ENCODE measurements at places on chromosomes 7 and 10. TPM values are rescaled to one million over a fixed set of nuclear protein-coding genes. Genes with fewer than 3 reads are reported as not detected.
A peak's percentile ranks its signal among the peaks of the same experiment; 100 is the strongest.

DNA sequence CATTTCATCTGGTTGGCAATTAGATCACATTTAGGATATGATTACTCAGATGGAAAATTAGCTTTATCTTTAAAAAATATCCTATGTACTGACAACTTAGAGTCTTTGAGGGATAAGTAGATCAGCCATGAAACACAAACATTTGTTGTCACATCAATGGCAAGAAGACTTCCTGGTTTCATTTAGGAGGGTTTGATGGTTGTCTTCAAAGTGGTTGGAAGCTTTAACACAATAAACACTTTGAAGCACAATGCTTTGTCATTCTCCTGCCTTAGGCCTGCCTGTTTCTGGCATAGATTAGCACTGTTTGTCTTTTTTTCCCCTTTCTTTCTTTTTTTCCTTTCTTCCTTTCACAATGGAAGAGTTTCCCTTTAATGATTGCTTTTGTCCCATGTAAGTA lies 20.5 kb downstream of the INHBA start:
- DNase-seq, result no peak

The CDHR1 gene
- 4.1 TPM for total RNA-seq

The ACSM6 gene
- not detected for total RNA-seq

DNA sequence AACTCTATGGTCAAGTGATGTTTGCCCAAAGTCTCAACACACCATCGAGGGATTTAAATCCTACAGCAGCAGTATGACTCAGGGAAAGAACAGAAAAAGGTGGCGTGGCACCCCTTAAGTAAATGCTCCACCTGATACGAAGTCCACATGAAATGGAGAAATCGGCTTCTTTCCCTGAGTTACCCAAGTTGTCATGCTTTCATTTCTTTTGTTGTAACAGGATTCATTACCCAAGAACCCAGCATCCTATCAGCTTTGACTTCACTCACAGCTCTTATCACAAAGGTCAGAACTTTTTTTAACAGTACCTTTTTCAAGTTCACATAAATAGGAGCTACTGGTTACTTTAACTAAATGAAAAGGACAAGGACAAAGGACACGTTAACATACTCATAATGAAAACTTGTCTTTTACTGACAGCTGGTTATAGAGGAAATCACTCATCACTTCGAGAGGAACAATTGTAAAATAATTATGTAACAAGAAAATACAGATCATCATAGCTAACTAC lies 219.8 kb upstream of the FRMD4A start:
- DNase-seq, result no peak

DNA sequence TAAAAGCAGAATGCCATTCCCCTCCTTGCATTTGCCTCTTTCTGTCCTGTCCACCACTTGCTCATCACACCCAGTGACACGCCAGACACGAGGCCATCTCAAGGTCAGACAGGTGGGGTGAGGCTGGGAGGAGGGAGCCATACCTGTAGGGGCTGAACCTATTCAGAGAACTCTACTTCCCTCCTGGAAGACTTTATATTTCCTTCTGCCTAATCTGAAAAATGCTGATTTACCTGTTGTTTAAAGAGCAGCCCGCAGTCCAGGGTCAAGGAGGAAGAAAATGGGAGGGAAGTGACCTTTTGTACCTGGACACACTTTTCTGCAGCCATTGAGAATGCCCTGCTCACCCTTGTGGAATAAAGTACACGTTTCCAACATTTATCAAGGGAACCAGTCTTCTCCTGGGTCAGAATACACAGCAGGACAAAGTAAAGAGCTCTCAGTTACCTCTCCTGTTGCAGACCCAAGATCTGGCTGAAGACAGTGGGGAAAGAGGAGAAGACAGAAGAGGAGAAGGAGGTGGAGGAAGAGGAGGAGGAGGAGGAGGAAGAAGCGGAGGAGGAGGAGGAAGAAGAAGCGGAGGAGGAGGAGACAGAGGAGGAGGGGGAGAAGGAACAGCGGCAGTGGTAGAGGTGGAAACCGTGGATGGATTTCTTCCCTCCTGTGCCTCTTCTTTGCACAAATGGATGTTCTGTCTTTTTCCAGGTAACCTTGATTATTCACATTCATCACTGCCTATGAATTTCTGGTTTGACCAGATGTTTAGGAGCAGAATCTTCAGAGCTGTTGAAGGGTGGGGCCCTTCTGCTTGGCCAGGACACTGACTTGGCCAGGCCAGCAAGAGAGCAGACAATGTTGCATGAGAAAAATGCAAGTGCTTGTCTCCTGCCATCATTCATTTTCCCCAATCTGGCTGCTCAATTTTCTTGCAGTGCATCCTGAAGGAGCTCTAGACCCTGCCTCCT lies 1.2 kb upstream of the BLNK start:
- no peak for DNase-seq

- DNase-seq, result no peak
These were observed 610 bp downstream of the AVPI1 start for GRCh38 chr10:97686301-97686961.

DNA sequence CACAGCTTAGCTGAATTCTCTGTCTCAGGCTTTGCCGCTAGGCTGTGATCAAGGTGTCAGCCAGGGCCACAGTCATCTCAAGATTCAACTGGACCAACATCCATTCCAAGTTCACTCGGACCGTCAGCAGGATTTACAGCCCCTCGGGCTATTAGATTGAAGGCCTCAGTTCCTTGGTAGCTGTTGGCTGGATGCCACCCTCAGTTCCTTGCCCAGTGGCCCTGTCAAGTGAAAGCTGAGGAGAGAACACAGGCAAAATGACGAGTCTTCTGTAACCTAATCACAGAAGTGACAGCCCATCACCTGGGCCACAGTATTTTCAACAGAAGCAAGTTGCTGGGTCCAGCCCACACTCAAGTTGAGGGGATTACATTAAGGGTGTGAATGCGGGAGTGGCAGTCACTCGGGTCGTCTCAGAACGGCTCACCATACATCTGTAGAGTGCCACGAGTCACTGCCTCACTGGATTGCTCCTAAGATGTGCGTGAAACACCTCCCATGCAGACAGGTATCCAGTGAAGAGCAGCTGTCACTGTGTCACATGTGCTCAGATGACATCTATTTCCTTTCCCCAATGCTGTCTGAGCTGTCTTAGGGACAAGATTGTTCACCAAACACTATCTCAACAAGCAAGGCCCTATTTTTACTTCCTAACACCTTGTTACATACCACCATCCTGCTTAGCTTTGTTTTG lies 78.9 kb upstream of the PRLHR start:
- no peak for DNase-seq

- DNase-seq, result no peak
These were observed 327.3 kb downstream of the PHTF2 start for GRCh38 chr7:78125884-78126283.

- DNase-seq, result no peak
These were observed 389.0 kb upstream of the SORCS1 start for GRCh38 chr10:107553470-107553869.

GRCh38 chr7:778968-779451 lies 51.9 kb upstream of the PRKAR1B start:
- DNase-seq, result no peak

DNA sequence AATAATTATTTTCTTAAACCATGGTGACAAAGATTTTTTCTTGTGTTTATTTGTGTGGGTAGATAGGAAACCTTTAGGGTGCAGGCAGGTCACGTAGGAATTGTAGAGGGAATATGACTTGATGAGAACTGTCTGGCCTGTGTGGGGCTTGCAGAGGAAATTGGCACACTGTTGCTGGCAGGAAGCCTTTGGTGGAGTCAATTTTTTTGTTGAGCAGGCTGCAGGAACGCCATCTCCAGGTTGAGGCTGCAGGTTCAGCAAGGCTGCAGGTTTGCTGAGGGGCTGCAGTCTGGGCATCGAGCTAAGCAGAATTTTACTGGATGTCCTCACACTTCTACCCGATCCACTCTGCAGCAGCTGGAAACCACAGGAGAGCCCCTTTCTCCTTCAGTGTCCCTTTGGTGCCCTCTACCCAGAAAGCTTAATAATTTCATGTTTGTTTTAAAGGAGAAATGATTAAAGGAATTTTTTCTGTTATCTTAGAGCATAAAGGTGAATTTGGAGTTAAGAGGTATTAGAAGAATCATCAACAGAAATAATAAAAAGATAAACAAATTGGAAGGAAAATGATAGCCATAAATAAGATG lies 37.0 kb downstream of the TBC1D12 start:
- peak; percentile 56 for DNase-seq

DNA sequence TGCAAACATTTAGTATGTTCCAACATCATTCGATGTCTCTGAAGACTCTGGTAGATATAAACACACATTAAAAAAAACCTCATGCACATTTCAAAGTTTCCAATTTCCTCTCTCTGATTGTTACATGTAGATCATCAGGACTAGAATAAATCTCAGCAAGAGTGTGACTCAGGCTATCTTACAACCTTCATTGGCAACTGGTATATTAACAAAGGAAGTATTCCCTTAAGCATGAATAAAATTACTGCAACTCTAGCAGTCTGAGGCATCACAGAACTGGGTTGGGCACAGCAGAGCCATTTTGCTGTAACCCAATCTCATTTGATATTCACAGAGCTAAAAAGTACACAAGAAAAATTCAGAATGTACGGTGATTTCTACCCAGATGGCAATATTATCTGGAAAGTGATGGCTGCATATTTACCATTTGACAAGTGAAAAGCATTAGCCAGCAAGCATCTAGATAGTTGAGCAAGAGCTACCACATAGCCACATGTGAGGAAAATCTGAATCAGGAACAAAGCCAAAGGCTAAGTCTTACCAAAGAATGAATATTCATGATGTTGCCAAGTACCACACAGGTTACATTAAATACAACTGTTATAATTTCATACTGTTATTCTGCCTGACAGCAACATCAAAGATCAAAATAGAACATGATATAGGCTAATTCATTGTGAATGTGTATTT lies 232.2 kb downstream of the CRPPA start:
- DNase-seq, result no peak

DNA sequence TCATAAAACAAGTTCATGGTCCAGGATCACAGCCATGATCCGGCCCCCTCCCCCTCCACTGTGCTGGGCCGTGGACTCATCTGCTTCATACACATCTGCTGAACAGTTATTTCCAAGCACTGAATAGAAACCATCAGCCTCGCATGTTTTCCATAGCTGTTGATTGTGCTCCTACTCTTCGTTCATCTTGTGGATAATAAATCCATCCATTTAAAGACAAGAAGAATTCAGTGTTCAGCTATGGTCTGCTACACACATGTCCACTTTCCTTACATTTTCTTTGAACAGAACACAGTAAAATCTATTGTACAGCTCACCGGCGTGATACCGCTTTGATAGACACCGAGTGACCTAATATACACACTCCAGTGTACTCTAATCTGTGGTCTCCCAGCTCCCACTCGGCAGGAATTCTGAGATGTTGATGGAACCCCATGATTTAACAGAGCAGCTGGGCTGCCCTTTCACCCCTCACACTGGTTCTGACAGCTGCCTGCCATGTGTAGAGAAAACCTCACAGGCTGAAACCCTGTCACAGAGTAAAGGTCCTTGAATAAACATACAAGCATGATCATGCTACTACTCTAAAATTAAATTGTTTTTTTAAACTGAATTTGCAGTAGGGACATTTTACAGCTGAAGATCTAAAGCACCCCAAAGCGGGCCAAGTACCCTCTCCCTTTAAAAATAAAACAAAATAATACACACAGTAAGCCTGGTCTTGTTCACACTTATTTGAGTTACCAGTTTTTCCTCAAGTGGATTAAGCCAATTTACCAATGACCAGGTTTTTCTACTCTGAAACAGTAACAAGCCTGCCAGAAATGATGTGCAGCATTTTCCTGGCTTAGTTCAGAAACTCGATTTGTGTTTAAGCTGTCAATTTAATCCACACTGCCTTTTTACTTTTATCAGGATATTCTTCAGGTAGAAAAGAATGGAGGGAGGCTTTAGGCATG lies 95.1 kb upstream of the FZD1 start:
- DNase-seq, result no peak
